HuH-7.5 (cell line): ENCODE measurements at places on chromosomes 5 and 9.

DNA sequence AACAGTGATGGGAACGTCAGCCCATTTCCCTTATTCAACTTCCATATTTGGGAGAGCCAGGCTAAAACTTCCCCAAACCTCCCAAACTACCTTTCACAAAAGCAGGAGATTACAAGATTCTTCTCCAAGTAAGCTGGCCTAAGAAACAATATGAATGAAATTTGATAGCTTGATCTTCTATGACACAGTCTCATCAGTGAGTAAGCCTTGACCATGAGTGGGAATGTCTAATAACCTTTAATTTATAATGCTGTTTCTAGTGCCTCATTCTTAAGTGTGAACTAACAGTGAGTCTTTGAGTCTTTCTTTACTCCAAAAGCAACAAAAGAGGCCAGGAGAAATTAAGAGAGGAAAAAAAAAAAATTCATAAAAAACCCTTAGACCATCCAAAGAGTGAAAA, 1379.9 kb downstream of the EFNA5 start:
- no peak for DNase-seq

DNA sequence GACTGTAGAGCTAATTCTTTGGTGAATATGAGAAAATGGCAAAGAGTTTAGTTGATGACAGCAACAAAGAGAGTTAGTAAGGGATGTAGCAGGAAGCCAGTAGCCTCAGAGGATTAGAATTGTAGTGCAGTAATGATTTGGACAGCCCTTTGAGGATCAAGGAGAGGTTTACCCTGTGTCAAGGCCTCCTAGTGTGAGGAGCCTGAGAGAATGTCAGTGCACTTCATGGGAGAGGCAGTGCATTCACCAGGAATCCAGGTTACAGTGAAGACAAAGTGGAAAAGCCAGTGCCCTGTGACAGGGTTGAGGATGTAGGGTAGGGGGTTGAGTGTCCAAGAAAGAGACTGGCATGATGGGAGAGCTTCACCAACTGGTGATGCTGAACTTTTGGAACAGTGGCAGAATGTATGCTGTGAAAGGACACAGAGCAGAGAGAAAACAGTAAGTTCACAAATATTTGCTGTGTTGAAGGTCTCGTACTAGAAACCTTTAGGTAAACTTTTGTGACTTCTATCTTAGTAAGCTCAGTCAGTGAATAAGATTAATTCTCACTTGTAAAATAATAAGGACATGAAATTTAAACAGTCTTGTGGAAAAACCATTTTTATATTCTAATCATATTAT, 27.3 kb downstream of the NLN start:
- no peak for DNase-seq

- no peak for DNase-seq
Observed at GRCh38 chr5:18216016-18216415, 581.8 kb downstream of the TAF11L14 start.

GRCh38 chr5:82640916-82641315, 362.8 kb upstream of the RPS23 start:
- no peak for DNase-seq

DNA sequence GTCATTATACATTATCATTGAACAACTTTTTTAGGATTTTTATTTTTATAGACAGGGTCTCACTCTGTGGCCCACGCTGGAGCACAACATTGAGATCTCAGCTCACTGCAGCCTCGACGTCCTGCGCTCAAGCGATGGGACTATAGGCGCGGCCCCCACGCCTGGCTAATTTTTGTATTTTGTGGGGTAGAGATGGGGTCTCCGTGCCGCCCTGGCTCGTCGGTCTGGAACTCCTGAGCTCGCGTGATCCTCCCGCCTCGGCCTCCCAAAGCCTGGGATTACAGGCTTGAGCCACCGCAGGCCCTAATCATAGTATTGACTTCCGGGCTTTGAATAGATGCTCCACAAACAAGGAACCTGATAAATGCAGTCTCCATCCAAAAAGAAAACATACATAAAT, 1.4 kb upstream of the EDF1 start:
- DNase-seq, result no peak

DNA sequence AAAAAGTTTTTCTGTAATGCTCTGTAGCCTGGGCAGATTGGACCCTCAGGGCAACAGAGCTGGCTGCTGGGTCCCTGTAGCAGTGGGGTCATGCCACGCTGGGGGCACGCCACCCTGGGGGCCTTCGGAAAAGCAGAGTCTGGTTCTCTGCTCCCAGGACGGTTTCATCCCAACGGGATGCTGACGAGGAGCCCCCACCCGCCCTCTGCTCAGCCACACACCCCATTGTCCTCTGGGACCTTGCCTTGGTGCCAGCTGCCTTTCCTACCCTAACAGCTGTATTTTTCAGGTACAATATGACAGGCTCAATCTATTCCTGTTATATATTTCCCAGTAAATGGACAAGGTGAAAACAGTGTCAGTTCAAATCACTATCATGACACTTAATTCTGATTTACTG, 29.0 kb upstream of the MVB12B start:
- DNase-seq, result no peak

GRCh38 chr5:64693636-64694035, 3.3 kb downstream of the SHISAL2B start:
- no peak for DNase-seq

- DNase-seq, result no peak
Observed at GRCh38 chr9:129209109-129209508, 31.0 kb upstream of the IER5L start.

DNA sequence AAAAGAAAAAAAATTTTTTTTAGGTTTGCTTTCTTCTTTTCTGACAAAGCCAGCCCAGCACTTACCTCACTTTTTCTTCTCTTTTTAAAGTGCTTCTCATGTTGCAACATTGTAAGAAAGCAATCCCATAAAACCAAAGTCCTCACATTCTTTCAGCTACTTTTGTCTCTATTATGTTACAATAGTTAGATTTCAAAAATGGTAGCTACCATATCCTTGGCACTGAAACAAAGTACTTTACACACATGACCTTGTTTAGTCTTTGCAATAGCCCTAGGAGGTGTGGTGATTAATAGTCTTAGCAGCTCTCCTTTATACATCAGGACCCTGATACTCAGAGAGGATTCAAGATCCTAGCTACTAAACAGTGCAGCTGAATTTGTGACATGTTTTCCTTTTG, 23.5 kb upstream of the CARTPT start:
- no peak for DNase-seq

- DNase-seq, result no peak
Observed at GRCh38 chr9:127132921-127133647, 10.6 kb upstream of the ANGPTL2 start.

DNA sequence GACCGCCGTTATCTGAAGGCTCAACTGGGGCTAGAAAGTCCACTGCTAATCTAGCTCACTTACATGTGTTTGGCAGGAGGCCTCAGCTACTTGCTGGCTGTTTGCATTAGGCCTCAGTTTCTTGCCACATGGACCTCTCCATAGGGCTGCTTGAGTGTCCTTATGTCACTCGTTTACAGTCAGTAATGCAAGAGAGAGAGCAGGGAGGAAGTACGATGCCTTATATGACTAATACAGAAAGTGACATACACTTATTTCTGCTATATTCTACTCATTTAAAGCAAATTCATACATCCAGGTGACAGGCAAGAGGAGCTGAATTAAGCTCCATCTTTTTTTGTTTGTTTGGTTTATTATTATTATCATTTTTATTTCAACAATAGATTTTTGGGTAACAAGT, 179.6 kb downstream of the LURAP1L start:
- no peak for DNase-seq

GRCh38 chr5:68259700-68260099, 44.1 kb downstream of the PIK3R1 start:
- no peak for DNase-seq

GRCh38 chr9:108588246-108588645, 267.5 kb downstream of the ACTL7B start:
- no peak for DNase-seq

GRCh38 chr9:36289836-36290435, 31.7 kb upstream of the GNE start:
- DNase-seq, result no peak

DNA sequence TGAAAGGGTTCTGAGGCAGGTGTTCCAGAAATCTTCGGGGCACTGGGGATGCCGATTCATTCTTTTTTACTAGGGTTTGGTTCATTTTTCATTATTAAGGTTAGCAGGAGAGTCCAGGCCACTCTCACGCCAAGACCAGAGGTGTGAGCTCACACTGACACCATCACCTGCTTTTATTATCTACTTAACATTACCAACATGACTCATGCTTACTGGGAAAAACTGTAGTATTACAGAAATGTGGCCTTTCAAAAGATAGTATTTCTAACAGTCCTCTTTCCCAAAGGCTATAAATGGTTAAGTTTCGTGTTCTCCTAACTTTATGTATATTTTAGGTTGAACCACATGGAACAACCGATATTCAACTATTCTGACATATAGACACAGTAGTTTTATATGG, 222.1 kb downstream of the ROR2 start:
- DNase-seq, result no peak

DNA sequence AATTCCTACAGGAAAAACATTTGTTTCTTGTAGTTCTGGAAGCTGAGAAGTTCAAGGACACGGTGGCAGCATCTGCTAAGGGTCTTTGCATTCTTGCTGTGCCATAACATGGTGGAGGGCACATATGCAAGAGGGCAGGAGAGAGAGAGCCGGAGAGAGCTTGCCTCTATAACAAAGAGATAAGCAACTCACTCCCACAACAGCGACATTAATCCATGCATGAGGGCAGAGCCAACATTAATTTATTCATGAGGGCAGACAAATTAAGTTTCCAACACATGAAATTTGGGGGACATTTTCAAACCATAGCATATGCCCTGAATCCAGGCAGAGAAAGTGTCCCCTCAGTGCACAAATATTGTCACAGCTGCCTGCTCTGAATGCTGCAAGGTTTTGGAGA, 4.4 kb upstream of the GTF3C5 start:
- DNase-seq, result no peak

GRCh38 chr5:122081541-122081940, 3.5 kb upstream of the LOX start:
- DNase-seq, result no peak

GRCh38 chr9:112041536-112042243, 133.4 kb downstream of the SUSD1 start:
- no peak for DNase-seq

DNA sequence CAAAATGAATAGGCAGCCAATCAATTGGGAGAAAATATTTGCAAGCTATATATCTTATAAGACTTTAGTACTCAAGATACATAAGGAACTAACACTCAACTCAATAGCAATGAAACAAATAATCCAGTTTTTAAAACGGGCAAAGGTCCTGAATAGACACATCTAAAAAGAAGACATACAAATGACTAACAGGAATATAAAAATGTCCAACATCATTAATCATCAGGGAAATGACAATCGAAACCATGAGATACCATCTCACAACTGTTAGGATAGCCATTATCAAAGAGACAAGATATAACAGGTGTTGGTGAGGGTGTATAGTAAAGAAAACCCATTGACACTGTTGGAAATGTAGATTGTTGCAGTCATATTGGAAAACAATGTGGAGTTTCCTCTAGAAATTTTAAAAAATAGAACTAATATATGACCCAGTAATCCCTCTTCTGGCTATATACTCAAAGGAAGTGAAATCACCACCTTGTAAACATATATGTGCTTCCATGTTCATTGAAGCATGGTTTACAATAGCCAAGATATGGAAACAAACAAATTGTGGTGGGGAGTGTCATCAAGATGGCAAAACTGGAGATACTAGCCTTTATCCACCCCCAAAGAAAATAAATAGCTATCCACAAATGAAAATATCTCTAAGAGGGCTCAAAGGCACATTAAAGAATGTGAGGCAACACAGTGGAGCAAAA, 13.9 kb upstream of the BTNL3 start:
- DNase-seq, result no peak

GRCh38 chr5:150632305-150633160, 7.9 kb upstream of the SYNPO start:
- no peak for DNase-seq

DNA sequence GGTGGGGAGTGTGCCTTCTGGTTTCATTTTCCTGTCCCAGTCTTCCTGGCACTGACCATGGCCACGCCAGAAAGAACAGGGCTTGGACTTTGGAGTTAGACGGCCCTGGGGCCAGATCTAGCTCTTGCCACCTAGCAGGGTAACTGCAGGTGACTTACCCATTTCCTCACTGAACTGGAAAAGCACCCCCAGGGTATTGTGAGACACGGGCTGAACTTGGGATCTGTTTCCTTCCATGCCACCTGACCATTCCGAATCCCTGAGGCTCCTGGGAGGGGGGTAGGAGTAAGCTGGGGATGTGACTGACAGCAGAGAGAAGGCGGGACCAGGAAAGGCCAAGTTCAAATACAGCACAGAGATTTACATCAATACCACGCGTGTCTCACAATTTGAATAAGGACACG, 9.4 kb downstream of the HNRNPAB start:
- DNase-seq, result no peak

DNA sequence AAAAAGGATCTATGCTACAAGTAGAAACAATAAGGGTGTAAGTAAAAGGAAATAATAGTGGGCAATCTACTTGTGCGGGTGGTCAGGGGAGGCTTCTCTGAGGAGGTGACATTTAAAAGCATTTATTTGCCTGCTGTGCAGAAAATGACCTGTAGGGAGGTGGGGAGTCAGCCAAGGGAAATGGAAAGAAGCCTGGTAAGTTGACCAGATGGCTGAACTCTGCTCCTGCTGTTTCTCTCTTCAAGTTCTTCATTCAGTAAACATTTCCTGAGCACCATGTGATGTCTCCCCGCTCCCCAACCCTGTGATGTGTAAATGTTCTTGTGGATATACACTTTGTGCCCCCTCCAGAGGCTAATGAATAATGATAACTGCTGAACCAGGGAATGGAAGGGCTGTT, 9.9 kb upstream of the SPIN1 start:
- no peak for DNase-seq

DNA sequence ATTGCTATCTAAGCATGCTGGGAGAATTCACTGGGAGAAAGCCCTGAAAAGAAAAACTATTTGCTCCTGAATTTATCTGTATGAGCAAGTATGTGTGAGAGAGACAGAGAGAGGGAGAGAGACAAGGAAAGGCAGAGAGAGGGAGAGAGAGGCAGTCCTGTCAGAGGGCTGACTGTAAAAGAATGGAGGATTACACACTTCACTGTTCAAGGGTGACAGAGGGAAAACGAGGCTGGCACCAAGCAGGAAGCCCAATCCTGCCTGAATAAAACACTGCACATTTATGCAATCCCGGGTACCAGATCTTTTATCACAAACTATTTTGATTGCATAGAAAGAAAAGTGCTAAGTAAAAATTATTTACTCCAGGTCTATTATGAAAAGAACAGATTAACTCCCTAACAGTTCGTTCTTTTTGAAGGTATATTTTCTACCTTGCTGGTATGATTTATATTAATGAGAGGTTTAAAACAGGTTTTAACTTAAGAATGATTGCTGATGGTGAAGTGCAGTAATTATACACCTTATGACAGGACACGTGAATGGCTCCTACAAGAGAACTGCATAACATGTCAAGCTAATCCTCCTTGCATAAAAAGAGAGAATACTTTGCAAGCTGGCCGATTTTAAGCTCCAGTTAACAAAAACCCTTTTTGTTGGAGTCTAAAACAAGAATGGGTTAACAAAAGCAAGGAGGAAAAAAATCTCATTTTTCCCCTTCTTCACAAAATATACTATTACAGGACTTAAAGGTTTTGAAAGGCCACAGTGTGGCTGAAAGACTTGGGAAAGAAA, 82.5 kb downstream of the NFIB start:
- no peak for DNase-seq

GRCh38 chr9:74711341-74711740, 176.4 kb downstream of the TRPM6 start:
- DNase-seq, result no peak

GRCh38 chr5:29061381-29061780, 2023.0 kb upstream of the CDH9 start:
- DNase-seq, result no peak

GRCh38 chr9:85995599-85995998, 54.7 kb downstream of the NAA35 start:
- DNase-seq, result no peak
